Left ventricle myocardium superior (tissue), 1 donor: ENCODE measurements at places on chromosomes 6 and 20.

- no peak for DNase-seq
Observed at GRCh38 chr6:80976336-80976735, 776.1 kb downstream of the TENT5A start.

GRCh38 chr6:95599706-95600105 is 22.4 kb downstream of the MANEA start:
- no peak for DNase-seq

GRCh38 chr20:62577490-62577836 is 64.8 kb upstream of the SLCO4A1 start:
- DNase-seq: peak; percentile 67

DNA sequence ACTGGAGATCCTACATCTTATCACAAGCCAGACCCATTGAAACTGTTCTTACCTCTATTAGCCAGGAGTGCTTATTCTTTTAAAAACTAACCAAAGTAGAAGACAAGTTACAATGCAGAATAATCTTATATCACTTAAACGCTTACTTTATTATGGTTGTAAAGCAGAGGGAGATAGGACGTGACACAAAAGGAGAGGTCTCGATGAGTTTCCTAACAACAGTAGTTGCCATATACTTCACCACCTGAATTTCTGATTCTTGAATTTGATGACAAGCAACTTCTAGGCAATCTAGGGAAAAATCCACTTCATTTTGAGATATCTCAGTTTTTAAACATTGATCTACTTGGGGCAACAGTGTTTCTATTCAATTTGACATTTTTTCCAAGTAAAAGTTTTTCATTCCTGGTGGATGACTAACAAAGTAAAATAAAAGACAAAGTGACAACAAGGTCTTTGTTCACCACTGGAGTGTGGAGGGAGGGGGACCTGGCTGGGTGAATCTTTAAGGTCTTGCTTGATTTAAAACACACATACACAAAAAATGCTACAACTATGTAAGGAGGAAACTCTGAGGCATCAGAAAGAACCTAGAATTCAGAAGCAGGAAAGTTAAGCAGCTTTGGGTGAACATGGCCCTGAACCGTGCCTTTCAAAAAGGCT is 110.9 kb downstream of the SMLR1 start:
- DNase-seq: no peak

DNA sequence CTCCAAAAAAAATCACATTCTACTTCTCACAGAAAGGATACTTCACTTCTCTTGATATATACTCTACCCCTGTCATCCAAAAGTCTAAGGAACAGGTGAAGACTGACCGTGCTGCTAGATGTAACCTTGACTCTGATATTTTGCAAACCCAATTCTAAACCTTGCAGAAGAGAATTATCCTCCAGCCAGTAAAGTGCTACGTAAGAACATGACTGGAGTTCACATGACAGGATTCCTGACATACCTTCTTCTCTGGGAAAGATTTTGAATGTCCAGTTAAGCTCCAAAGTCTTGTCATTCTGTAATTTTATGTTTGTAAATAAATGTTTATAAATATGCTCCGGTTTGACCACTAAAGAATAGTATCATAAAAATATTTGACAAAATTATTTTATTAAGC is 35.8 kb downstream of the BTBD9 start:
- DNase-seq: no peak

- DNase-seq: no peak
Observed at GRCh38 chr20:33320006-33320405, 37.0 kb downstream of the BPIFB1 start.

- no peak for DNase-seq
Observed at GRCh38 chr20:36065427-36065998, 89.0 kb upstream of the EPB41L1 start.

DNA sequence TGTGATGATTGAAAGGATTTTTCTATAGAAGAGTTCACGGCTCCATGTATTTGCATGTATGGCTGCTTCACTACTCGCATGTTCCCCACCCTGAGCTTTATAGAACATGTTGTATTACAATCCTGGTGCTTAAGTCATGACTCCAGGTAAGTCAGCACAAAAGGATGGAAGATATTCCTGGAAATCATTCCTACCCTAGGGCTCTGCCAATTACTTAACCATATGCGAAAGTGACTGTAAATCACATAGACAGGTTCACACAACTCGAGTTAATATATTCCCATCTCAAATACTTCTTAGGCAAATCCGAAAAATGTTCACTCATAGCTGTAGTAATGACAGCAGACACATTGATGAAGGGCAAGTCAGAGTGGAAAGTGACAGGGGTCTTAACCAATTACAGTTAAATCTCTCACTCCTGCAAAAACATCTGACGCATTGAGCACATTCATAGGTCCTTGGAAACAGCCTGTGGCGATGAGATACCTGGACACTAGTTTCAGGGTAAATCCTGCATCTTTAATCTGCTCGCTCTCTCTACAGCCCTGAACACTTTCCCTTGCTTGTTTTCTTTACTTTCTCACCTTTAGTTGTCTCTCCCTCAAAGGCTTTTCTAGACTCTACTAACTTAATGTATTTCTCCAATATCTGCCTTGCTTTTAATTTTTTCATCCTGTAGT is 35.1 kb downstream of the RNF217 start:
- no peak for DNase-seq

GRCh38 chr6:54891536-54891935 is 45.0 kb downstream of the FAM83B start:
- no peak for DNase-seq

GRCh38 chr6:45661661-45662060 is 283.9 kb upstream of the SUPT3H start:
- no peak for DNase-seq

- no peak for DNase-seq
Observed at GRCh38 chr6:34044945-34045595, 100.8 kb downstream of the GRM4 start.

DNA sequence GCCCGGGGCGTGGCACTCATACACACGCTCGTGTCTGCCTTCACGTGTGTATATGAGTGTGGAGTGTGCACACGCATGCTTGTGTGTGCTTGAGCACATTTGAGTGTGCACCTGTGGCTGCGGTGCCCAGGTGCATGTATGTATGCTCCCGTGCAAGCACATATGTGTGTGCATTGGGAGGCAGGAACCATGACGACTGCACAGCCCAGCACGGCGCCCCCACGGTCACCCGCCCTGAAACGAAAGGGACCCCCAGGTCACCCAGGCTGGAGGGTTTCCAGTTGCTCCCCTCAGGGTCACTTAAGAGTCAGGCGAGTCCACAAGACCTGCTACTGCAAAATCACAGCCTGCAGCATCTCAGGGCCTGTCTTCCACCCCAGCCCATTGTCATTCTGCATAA is 94.7 kb downstream of the YTHDF1 start:
- DNase-seq: no peak

DNA sequence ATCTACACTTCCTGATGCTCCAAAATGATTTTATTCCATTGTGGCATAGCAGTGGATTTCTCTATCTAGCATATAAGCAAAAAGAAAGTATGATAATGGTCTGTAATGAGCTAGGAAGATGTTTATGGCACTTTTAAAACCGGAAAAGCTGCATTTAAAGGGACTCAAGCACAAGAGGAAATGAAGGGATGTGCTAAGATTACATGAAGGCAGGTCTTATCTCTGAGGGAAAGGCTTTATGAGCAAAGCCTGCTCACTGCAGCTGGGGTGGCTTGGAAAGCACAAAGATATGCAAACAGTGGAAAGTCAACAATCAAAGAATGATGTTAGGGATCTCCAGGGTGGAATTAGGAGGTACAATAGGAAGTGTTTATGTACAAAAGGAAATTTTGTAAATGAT is 138.2 kb downstream of the TENT5A start:
- no peak for DNase-seq

- peak; percentile 50 for DNase-seq
Observed at GRCh38 chr6:138307352-138307751, 70.4 kb upstream of the SMIM28 start.

- peak; percentile 65 for DNase-seq
Observed at GRCh38 chr20:58839474-58839874, 11.2 kb downstream of the GNAS-AS1 start.
